ENCODE measurements at places on chromosomes 1 and 21.

GRCh38 chr21:46051379-46051770 lies 46.5 kb upstream of the COL6A2 start:
- no peaks in the 10 kb centered on the region for H3K36me3 ChIP-seq
- H3K27ac ChIP-seq, result no peak overlapping the region
- no peak for DNase-seq
- H3K4me3 ChIP-seq, result no peak overlapping the region

DNA sequence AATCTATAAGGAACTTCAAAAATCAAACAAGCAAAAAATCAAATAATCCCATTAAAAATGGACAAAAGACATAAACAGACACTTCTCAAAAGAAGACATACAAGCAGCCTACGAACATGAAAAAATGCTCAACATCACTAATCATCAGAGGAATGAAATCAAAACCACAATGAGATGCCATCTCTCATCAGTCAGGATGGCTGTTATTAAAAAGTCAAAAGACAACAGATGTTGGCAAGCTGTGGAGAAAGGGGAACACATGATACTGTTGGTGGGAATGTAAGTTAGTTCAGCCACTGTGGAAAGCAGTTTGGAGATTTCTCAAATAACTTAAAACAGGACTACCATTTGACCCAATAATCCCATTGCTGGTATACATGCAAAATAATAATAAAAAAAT lies 226.4 kb downstream of the S1PR1 start:
- H3K4me1 ChIP-seq, result no peaks in the 10 kb centered on the region
- H3K4me3 ChIP-seq, result no peak overlapping the region
- no peak overlapping the region for H3K27ac ChIP-seq
- H3K27me3 ChIP-seq, result no peaks in the 10 kb centered on the region
- no peaks in the 10 kb centered on the region for H3K36me3 ChIP-seq

- no peak overlapping the region for H3K4me3 ChIP-seq
- H3K27ac ChIP-seq, result no peak overlapping the region
Measured at GRCh38 chr1:198465201-198466144, 75.0 kb downstream of the ATP6V1G3 start.

DNA sequence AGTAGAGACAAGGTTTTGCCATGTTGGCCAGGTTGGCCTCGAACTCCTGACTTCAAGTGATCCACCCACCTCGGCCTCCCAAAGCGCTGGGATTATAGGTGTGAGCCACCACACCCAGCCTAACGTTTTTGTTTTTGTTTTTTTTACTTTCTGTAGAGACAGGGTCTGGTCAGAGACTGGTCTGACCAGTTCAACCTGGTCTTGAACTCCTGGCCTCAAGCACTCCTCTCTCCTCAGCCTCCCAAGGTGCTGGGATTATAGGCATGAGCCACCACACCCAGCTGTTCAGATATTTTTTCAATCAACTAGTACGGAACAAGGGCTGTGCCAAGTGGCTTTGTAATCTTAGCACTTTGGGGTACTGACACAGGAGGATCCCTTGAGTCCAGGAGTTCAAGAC lies 209.5 kb downstream of the RERE start:
- H3K4me1 ChIP-seq, result peaks cover 77% of the 10 kb centered on the region
- no peak overlapping the region for H3K4me3 ChIP-seq
- peak overlapping the region; percentile 98 for H3K27ac ChIP-seq
- DNase-seq, result no peak

DNA sequence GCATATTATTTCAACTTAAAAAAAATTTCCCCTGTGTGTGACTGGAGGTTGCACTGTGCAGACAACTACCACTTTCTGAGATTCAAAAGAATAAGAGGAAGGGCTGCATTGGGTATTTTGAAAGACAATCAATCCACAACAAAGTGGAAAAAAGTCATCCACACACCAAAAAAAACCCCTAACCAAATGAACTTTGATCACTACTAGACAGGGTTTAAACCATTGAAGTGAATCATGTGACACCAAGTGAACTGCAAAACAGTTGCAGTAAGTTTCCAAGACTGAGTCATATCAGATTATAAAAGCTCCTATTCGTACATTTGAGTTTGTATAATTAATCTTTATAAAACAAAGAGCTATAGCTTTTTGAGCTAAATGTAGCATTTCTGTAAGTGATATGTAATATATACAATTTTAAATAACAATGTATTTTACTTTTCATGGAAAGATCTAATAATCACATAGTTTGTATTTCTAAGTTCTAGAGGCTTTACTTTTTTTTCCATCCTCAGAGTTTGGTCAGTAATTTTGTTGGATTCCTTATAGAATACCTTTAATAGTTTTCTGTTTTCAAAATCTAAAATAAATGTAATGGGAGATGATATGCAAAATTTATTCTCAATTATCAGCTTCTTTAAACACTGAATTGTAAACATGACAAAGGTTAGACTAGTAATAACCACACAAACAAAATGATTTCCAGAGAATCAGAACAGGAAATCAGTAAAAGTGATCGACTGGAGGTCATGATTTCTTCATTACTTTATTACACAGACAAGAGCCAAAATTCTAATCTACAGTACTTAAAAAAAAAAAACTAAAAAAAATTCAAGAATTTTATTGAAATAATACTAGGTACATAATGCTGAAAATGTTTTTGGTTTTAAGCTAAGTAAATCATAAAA lies 50.5 kb upstream of the GFI1 start:
- H3K27me3 ChIP-seq, result no peaks in the 10 kb centered on the region
- H3K4me1 ChIP-seq, result peaks cover 7% of the 10 kb centered on the region
- H3K4me3 ChIP-seq, result no peak overlapping the region
- no peak overlapping the region for H3K27ac ChIP-seq
- DNase-seq, result no peak

- DNase-seq, result peak; percentile 71
- H3K27me3 ChIP-seq, result no peaks in the 10 kb centered on the region
- no peaks in the 10 kb centered on the region for H3K36me3 ChIP-seq
- H3K4me3 ChIP-seq, result no peak overlapping the region
- peaks cover 7% of the 10 kb centered on the region for H3K4me1 ChIP-seq
- H3K27ac ChIP-seq, result no peak overlapping the region
Measured at GRCh38 chr1:117754061-117754969, 148.5 kb downstream of the TENT5C start.

DNA sequence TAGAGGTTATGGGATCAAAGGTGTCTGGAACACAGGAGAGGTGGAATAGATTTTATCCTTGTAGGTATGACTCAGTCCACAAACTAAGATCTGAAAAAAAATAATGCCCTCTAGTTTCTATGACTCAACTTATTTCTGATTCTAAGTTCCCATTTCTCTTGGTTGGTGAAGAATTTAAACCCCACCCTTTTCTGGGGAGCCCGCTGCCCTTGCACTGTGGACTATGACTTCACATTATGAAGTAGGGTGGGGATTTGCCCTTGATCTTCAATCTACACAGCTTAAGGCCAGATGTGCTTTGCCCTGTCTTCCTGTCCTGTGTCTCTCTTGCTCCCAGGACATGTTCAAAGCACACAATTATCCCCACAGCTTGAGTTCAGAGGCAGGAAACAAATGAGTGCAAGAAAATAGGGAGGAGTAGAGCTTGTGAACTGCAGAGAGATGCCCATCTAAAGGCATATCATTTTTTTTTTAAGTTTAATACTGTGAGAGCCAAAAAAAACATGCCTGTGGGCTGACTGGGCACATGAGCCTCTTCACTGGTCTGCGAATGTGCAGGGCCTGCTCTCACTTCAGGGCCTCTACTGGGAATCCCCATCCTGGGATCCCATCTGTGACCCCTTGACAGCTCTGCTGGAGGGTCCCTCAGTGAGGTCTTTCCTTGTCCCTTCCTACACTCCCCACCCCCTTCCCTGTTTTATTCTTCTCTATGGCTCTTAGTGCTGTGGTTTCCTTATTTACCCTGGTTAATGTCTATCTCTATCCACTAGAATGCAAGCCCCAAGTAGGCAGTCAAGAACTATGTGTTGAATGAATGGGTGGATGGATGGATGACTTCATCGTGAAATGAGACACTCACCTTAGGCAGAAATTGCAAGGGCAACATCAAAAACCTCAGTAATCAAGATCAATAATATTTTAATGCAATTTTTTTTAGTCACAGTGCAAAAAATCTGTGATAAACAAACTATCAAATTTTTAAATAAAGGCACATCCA lies 61.5 kb downstream of the CD58 start:
- H3K27ac ChIP-seq, result no peak overlapping the region
- no peaks in the 10 kb centered on the region for H3K27me3 ChIP-seq
- no peaks in the 10 kb centered on the region for H3K36me3 ChIP-seq
- H3K4me3 ChIP-seq, result no peak overlapping the region
- no peaks in the 10 kb centered on the region for H3K4me1 ChIP-seq
